ENCODE measurements at places on chromosomes 11 and 22. TPM values are rescaled to one million over a fixed set of nuclear protein-coding genes. Genes with fewer than 3 reads are reported as not detected.

DNA sequence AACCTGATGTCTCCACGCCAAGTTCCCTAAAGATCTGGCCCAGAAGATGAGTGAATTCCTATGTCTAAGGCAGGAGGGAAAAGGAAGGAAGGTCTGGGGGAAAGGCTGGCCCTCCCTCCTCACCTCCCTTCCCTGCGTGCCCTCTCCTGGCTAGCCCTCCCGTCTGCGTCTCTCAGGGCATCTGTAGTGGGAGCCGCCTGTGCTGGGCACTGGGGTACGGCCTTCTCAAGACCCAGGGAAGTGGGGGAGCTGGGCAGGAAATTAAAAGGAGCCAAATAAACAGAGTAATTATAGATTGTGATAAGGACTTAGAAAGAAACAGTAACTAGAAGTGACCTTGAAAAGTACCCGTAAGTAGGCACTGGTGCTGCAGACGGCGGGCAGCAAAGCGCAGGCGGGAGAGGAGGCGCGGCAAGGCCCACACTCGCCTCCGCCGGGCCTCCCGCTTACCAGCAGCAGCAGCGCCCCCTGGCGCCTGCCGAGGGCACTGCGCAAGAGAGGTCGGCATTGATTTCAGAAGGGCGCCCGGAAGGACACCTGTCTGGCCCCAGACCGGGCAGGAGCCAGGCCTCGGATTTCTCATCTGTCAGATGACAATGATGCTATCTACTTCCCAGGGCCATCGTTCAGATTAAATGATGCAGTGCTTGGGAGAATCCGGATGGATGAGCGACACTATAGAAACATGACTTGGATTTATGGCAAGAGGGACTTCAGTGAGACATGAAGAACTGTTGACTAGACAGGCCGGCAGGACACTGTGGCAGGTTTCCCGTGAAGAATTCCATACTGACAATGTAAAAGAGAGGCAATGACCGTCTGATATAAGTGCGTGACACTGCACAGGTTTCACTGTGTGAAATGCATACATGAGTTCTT lies 7.3 kb downstream of the KCNJ1 start:
- peak; percentile 97 for DNase-seq

DNA sequence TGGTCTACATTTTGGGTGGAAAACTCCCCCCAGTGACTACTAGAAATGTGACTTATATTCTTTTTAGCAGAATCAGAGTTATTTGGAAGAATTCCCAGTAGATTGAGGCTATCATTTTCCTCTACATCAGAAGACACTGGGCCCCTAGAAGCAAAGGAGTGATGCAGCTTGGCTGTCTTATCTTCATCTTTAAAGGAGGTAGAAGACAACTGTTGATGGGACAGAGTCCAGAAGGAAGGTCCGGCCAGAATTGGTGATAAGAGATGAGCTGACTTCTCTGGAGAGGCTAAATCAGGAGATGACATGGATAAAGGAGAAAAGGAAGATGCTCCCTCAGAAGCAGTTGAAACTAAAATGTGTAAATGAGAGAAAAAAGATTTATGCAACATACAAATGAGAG lies 149.6 kb downstream of the ENTHD1 start:
- no peak for DNase-seq

Gene CHRM1
- total RNA-seq: 7.3 TPM

Gene KCNQ1
- 45.4 TPM for total RNA-seq

GRCh38 chr11:22677153-22677903 lies 10.9 kb downstream of the GAS2 start:
- DNase-seq: no peak

Gene TMEM41B
- 86.9 TPM for total RNA-seq

GRCh38 chr22:30968015-30968923 lies at the start of gene MORC2:
MORC2 (minus strand) TSS chr22:30968774; CDS start chr22:30967889, 885 bp downstream.
- peak; percentile 95 for DNase-seq

DNA sequence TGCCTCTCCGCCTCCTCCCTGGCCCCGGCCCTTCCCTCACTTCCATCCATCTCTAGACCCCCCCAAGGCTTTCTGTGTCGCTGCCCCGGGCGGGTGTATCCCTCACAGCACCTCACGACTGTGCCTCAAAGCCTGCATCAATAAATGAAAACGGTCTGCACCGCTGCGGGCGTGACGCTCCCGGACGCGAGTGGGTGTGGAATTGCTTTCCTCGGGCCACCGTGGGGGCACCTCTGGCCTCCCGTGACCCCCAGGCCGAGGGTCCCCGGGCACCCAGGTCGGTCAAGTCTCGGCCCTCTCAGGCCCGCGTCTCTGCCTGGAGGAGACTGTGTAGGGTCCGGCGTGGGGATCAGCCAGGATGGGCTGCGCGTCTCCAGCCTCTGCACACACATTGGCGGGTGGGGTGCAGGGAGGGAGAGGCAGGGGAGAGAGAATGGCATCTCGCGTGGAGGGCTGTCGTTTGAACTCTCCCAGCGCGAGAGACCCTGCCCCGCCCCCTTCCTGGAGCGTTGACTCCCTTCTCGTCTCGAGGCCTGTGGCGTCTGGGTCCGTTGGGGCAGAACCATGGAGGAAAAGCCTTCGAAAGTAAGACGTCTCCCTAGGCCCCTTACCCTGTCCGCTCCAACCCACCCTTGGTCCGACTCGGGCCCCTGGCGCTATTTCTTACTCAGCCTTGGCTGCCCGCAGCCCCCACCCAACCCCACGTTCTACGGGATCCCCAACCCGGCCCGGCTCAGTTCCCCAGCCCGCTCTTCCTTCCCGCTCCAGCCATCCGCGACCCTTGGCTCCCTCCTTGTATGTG lies at the start of gene CATSPERZ:
Gene CATSPERZ (plus strand): TSS at position 512 of the 802 bp plus-strand sequence. CDS start 53 bp downstream, at position 565.
- no peak for DNase-seq

DNA sequence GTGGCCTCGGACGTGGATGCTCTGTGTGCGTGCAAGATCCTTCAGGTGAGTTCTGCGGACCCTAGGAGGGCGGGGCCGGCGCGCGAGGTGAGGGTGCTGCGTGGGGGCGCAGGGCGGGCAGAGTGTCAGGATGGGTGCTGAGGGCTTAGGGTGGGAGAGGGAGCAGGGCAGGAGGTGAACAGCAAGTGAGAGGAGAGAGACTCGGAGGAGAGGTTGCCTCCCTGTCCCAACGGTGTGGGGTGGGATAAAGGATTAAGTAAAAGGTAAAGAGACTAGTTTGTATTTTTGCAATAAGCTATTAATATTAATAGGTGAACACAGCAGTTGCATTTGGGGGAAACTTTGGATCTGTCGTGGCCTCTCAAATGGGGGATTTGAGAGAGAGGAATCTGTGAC lies 451 bp downstream of the CDC45 start:
- no peak for DNase-seq

Measured in upper lobe of left lung (tissue), 6 donors.